ENCODE measurements at places on chromosomes 3 and 15. TPM values are rescaled to one million over a fixed set of nuclear protein-coding genes. Genes with fewer than 3 reads are reported as not detected.

Gene RFX7
- total RNA-seq: 44.4 TPM

DNA sequence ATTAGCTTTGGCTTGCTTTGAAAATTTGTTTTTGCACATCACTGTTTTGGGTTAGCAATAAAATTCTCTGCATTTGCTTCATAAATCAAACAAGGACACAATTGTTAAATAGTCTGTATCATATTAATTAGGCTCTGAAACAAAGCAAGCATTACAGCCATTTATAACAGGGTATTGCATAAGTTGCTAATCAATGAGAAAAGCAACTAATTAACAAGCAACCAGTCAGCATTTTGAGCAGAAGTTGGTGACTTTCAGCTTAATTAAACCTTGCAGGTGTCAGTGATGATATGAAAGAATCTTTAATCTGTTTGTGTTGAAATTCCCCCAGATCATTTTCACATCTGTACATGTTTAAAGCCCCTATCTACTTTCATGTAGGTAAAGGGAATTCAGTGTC, 495.1 kb downstream of the IL5RA start:
- no peak for DNase-seq

Gene ARNT2
- 0.19 TPM for total RNA-seq

- no peak for DNase-seq
Measured at GRCh38 chr3:101865751-101866509, 16.6 kb downstream of the NFKBIZ start.

Gene CCK
- total RNA-seq: not detected

DNA sequence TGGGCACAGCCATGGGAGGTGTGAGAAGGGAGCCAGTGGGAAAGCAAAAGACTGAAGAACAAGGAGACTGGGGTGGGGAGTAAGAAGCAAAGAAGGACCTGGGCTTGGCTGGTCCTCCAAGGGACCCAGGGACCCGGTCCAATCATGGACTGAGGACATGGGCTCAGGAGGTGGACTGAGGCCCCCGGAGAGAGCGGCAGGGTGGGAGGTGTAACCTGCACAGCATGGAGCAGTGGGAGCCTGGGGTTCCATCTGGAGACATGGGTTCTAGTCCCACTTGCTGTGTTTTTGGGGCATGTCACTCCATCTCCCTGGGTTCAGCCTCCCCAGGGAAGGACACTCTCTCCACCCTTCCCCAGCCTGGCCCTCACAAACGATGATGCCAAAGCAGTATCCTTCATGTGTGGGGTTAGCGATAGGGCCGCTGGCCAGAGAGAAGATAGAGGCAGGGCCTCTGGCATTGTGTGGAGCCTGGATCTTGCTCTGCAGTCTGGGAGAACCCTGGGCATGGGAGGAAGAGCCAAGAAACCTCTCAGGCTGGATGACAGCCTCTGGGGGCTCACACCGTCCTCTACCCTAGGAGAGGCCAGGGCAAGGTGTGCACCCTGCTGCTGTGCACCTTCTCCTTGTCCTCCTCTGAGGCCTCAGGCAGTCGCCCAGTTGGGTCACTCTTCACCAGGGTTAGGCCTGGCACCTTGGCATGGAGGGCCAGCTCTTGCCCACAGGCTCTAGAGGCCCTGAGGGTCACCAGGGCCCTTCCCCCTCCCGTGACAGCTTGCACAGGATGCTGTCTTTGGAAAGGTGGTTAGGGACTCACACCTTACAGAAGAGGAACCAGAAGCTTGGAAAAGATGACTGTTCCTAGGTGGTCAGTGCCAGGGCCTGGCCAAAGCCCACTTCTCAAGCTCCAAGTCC, 26.0 kb downstream of the FBXW12 start:
- DNase-seq: no peak
